Stimulated activated CD4-positive, alpha-beta T cell treated with anti-CD3 and anti-CD28 coated beads, Interleukin-12 subunit alpha, Interleukin-12 subunit beta, amount 100 ng/mL, for 24 hours (primary cell): ENCODE measurements at places on chromosomes 11 and 22.
A peak's percentile ranks its signal among the peaks of the same experiment; 100 is the strongest.

GRCh38 chr11:31863170-31863832 lies 52.2 kb upstream of the PAX6 start:
- no peak for DNase-seq

DNA sequence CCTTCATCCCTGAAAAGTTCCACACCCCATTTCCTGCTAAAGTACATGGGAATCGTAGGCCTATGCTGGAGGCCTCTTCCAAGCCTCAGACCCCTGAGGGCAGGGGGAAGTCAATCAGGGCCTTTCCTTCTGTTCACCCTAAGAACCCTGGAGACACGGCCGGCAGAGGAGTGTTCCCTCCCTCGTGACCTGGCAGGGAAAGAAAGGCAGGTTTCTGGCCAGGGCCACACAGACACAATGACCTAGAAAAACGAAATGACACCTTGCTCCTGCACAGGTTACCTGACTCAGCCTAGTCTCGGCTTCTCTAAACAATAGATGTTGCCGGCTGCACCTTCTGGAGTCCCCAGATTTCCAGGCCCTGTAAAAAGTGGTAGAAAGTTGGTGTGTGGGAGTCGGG lies 60.6 kb upstream of the CADM1 start:
- no peak for DNase-seq

GRCh38 chr11:60871378-60872061 lies 4.2 kb downstream of the ZP1 start:
- no peak for DNase-seq

DNA sequence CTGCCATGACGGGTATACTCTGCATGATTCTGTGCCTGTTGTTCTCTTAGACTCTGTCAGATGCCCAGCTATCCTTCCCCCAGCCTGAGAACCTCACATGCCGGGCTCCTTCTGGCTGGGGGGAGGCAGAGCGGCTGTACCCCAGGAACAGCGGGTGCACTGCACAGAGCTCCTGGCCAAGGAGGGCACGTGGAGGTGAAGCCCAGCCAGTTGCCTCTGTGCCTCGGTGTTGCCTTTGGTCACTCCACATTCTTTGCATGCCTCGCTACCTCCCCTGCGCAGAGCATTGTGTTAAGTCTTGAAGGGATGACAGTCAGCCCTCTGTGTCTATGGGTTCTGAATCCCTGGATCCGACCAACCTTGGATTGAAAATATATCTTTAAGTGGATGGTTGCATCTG lies 77.7 kb downstream of the FEZ1 start:
- no peak for DNase-seq

- no peak for DNase-seq
Measured at GRCh38 chr22:41504816-41505215, 35.9 kb downstream of the ACO2 start.

- no peak for DNase-seq
Measured at GRCh38 chr22:28106617-28107016, 187.6 kb upstream of the PITPNB start.

DNA sequence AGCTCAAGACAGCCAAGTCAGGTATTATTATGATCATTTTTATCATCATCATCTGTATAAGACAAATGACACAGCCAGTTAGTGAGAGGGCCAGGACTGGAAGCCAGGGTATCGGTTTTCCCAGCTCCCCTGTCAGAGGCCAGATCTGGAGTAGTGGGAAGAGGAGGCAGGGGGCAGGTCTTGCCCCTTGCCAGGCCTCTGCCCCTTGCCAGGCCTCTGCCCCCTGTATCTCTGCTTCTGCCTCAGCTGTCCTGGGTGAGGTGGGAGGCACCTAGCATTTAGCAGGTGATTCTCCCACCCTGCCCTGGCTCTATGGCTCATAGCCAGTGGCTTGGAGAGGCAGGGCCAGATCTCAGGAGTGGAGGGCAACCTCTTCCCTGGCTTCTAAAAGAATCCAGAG lies 67.3 kb downstream of the PRDM11 start:
- DNase-seq, result no peak

DNA sequence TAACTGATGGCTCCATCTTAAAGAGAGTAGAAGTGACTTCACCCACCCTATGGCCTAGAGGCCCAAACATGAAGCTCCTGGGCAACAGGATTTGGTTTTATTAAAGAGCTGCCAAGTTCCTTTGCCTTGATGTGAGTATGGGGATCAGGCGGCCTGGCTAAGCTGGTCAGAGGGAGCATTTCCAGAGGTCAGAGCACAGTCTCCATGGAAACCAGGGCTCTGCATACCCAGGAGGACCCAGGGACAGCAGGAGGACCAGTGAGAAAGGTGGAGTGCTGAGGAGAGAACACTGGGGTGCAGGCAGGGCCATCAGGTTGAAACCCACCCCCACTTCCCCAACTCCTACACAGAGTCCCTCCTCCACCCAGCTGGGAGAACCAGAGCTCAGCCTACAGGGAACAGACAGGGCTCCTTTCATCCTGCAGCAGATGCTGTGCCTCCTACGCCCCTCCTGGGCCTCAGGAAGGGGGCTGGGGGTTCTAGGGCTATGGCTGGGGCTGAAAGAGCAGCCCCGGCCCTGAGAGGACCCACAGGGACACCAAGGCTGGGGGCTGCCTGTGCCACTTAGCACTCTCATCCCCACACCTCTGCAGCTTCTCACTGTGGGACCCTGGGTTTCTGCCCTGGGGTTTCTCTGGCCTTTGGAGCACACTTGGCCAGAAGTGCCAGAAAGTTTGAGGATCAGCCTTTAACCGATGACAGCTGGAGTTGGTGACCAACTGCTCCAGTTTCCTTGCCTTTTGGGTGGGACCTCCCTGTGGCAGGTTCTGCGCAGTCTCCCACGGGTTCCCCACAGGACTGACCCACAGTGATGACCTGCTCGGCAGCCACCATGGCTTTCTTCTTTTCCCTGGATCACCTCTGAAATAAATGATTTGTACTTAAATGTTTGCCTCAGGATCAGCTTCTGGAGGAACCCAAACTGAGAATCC lies 13.8 kb upstream of the P2RY6 start:
- DNase-seq, result no peak

- no peak for DNase-seq
Measured at GRCh38 chr11:58742140-58742539, 10.4 kb upstream of the GLYAT start.

DNA sequence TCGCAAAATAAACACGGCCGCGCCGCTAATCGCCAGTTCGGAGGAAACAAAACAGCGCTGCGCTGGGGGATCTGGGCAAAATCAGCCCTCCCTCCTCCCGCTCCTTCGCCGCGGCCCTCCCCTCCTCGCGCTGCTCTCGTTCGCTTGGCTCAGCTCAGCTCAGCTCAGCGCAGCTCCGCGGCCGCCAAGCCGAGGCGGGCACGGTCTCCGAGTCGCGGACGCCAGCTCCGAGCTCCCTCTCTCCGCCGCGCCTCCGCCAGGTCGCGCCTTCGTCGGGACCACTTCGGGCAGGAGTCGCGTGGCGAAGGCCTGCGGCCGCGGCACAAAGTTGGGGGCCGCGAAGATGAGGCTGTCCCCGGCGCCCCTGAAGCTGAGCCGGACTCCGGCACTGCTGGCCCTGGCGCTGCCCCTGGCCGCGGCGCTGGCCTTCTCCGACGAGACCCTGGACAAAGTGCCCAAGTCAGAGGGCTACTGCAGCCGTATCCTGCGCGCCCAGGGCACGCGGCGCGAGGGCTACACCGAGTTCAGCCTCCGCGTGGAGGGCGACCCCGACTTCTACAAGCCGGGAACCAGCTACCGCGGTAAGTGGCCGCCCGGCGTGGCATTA lies at the start of gene SPON1:
SPON1 (plus strand) TSS at position 162 of the 607 bp plus-strand sequence; CDS start at position 344, 182 bp downstream.
- peak; percentile 26 for DNase-seq

- DNase-seq, result no peak
Measured at GRCh38 chr22:31036671-31037550, 44.2 kb upstream of the SMTN start.

GRCh38 chr11:117366248-117366647 lies 38.6 kb downstream of the CEP164 start:
- no peak for DNase-seq

DNA sequence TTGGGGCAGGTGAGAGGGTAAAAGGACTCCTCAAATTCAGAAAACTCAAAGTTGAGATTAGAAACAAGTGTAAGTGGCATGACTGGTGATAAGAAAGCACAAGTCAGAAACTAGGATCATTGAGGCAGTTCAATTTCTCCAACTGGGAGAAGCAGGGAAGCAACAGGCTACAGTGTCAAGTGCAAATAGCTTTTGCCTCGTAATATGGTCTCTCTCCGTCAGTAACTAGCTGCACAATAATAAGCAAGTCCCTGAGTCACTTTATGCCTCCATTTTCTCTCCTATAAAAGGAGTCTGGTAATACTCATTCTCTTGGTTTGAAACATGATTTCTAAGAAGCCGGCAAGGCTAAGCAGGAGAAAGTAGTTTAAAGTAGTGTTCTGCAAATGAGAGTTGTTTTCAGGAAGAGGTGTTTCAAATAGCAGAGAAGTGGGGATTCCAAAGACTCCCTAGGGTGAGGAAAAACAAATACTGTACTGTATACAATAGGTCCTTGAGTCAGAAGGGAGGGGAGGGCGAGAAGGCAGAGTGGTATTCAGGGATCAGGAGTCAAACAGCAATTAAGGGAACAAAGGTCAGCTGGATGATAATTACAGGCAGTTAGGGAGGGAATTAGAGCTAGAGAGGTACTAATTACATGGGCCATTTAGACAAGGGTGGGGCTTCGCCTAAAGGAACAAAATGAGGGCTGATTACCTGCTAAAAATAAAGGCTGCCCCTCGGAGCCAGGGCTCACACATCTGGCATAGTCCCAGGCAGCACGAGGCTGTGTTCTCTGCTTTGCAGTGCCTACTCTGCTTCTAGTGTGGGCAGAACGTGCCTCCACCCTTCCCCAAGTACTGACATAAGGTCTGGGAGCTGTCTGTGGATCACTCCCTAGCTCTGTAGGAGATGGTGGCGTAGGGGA lies 96.0 kb upstream of the BDNF start:
- DNase-seq, result no peak

DNA sequence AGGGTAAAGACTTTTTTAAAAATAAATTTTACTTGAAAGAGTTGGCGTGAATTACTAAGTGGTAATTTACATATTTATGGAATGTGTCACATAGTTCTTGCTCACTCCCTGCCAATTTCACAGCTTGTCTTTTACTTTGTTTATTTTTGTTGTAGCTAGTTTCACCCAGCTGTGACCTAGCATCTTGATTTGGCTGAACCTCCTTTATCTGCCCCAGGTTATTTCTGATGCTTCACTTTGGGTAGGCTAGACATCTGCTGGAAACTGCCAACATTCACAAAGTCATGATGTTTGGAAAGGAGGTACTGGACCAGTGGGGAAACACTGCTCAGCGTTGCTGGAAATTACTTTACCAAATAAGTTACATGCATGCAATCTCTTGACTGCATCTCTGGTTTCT lies 1676.0 kb upstream of the RAG2 start:
- no peak for DNase-seq

DNA sequence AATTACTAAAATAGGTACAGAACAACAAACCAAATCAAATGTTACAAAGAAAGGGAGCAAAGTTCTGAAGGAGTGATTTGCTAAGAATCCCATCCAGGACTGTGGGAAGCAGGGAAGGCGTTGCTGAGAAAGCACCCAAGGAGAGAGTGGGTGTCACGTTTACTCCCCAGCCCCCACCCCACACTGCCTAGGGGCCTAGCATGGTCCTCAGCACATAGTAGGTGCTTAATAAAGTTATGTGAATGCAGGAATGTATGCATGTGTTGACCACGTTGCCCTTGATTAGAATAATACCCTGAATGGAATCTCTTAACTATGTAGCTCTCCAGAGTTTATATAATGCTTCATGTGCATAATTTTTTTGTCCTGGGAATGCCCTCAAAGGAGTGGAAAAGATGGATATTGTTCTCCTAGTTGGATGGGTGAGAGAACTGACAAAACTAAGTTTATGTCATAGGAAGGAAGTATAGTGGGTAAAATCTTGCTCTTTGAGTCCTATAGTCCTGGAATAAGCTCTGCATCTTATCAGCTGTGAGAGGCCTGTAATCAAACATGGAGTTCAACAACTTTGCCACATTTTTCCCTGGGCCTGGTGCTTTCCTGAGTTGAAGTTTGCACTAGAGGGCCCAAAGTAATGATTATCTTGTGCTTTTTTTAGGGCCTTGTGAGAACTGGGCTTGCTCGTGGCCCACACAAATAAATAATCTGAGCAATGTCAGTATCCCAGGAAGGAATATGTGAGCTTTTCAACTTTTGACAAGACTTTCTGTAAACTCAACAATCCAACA lies 53.8 kb upstream of the LMO2 start:
- DNase-seq, result no peak

DNA sequence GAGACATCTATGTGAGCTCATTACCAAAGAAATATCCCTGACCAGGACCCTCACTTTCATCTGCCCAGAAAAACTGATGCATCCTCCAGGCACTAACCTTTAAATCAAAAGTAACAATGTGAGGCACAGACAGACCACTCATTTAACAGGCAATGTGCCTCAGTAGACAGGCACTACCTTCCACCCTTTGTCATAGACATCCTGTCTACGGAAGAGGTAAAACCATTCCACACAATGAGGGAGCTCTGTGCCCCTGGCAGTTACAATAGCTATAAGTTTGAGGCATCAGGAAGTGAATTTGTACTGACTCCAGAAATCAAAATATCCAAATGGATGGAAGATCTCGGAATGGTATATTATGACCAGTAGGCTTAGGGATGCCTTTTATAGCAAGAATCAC lies 6.7 kb upstream of the CAVIN3 start:
- no peak for DNase-seq

GRCh38 chr11:6320411-6321155 lies at the start of gene CAVIN3:
Gene CAVIN3, minus strand, starts transcription at chr11:6320501. Its CDS starts 25 bp downstream, at chr11:6320476.
- peak; percentile 86 for DNase-seq

DNA sequence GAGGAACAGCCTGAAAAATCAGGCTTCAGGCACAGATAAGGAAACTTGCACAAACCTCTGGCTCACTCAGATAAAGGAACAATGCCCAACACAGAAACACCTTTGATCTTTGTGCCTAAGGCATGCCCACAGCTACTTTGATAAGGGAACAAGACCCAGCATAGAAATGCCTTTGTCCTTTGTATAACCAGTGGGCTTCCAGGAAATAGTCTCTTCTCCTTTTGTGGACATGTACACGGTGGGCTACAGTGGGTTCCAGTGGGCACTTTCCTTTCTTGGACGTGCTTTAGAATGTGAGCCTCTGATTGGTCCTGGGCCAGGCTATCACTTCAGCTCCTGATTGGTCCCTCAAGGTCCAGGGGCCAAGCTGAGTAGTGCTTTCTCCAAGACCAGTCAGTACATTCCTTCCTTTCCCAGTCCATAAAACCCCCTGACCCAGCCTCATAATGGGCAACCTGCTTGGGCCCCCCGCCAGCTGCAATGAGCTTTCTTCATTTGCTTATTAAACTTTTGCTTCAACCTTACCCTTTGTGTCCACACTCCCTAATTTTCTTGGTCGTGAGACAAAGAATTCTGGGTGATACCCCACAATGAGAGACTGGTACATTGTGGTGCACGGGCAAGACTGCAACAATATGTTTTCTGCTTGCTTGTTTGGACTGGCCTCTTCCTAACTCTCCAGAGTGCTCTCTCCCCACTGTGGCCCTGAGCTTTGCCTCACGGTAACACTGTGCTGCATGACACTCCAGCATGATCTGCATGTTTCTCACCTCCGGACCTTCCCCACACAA lies 1.7 kb upstream of the CABIN1 start:
- no peak for DNase-seq

GRCh38 chr11:111465400-111465799 lies 46.8 kb downstream of the BTG4 start:
- DNase-seq, result no peak
